Activated CD4-positive, alpha-beta memory T cell treated with anti-CD3 and anti-CD28 coated beads, Interleukin-2, amount 10 ng/mL, durations not matched to agents 7 days and 5 days (primary cell): ENCODE measurements at places on chromosomes 3 and 15. TPM values are rescaled to one million over a fixed set of nuclear protein-coding genes. Genes with fewer than 3 reads are reported as not detected.
A peak's percentile ranks its signal among the peaks of the same experiment; 100 is the strongest.

- no peaks in the 10 kb centered on the region for H3K4me1 ChIP-seq
- H3K27me3 ChIP-seq, result peaks cover 39% of the 10 kb centered on the region
- no peak overlapping the region for H3K4me3 ChIP-seq
- no peak overlapping the region for H3K27ac ChIP-seq
- no peaks in the 10 kb centered on the region for H3K36me3 ChIP-seq
These were observed 189.0 kb upstream of the HES1 start for GRCh38 chr3:193946945-193947344.

Gene GPR176
- 0.08 TPM for total RNA-seq

Gene WDR53
- 29.3 TPM for total RNA-seq

Gene BTLA
- 45.7 TPM for total RNA-seq

DNA sequence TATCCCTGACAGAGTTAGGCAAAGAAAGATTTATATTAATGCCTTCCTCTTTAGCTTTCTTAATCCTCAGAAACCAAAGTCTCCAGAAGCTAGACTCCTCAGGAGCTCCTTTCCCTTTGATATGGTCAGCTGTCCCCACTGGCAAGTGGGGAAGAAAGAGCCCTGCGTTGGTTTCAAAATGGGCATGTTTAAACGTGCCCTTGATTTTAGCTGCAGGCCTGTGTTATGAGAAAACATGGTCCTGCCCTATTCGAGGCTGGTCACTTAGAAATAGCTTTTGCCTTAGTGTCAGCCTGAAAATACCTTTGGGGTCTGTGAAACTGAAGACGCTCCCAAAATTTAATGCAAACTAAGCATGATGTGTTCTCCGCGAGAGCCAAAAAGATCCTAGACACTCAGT is 135.5 kb upstream of the RARB start:
- DNase-seq, result no peak
- no peaks in the 10 kb centered on the region for H3K27me3 ChIP-seq
- H3K4me3 ChIP-seq, result no peak overlapping the region
- no peak overlapping the region for H3K27ac ChIP-seq

DNA sequence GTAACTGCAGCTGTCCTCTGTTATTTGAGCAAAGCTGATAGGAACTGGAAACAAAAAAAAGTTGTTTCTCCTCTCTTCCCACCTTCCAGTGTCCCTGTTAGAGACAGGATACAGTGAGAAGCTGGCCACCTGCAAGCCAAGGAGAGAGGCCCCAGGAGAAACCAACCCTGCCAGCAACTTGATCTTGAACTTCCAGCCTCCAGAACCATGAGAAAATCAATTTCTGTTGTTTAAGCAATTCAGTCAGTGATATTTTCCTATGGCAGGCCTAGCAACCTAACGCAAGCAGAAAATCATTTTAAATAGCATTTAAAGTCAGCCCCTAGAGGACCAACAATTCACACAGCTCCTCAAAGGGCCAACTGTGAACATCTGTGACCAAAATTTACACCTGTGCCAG is 291.3 kb downstream of the OXSM start:
- no peaks in the 10 kb centered on the region for H3K36me3 ChIP-seq
- no peak overlapping the region for H3K4me3 ChIP-seq
- H3K4me1 ChIP-seq, result no peaks in the 10 kb centered on the region
- H3K27me3 ChIP-seq, result no peaks in the 10 kb centered on the region

DNA sequence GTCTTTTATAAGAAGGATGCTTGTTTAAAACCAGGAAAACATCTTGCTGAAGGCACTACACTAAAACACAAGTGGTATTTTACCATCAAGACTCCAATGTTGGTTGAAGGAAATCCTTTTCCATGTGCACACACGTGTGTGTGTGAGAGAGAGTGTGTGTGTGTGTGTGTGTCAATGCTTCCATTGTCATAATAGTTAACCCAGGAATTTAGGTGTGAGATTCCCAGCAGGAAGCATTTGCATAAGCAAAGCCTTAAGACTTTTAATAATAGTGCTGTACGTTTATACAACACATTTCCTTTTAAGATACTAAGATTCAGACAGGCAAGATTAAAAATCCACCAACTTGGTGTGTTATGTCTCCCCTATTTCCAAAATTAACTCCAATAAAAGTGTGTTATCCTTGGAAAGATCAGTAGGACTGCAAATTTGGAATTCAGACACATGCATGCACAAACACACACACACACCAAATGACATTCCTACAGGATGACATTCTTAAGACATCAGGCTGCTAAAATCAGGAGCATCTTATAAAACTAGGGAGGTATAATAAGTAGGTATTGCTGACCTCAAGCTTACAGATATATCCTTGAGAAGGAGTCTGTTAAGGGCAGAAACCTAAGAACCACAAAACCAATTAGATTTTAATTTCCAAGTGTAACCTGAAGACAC is 18.3 kb downstream of the LMCD1 start:
- no peak overlapping the region for H3K4me3 ChIP-seq
- H3K4me1 ChIP-seq, result peaks cover 19% of the 10 kb centered on the region
- H3K36me3 ChIP-seq, result peaks cover 3% of the 10 kb centered on the region
- H3K27ac ChIP-seq, result no peak overlapping the region

Gene CD80
- 29.5 TPM for total RNA-seq

Gene EPHB3
- total RNA-seq, result 0.71 TPM

GRCh38 chr3:30449290-30449632 is 157.1 kb upstream of the TGFBR2 start:
- H3K4me3 ChIP-seq, result no peak overlapping the region
- H3K27me3 ChIP-seq, result no peaks in the 10 kb centered on the region
- no peak for DNase-seq
- H3K36me3 ChIP-seq, result no peaks in the 10 kb centered on the region
- no peaks in the 10 kb centered on the region for H3K4me1 ChIP-seq

DNA sequence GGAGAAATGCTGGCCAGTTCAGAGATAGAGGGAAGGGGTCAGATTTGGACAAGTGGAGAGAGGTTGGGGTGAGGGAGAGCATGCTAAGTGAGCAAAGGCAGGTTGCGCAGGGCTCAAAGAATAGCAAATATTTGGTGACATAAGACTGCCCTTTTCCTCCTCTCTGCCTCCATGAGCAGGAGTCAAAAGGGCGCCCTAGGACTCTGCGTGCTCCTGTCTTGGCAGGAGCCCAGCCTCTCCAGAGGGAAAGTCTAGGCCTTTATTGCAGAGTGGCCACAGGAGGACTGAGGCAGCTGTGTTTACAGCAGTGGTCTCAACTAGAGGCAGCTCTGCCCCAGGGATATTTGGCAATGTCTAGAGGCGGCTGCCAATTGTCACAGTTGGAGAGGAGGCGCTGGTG is 165.6 kb downstream of the FAM43A start:
- no peak overlapping the region for H3K27ac ChIP-seq
- no peaks in the 10 kb centered on the region for H3K36me3 ChIP-seq
- H3K4me1 ChIP-seq, result no peaks in the 10 kb centered on the region
- no peaks in the 10 kb centered on the region for H3K27me3 ChIP-seq

DNA sequence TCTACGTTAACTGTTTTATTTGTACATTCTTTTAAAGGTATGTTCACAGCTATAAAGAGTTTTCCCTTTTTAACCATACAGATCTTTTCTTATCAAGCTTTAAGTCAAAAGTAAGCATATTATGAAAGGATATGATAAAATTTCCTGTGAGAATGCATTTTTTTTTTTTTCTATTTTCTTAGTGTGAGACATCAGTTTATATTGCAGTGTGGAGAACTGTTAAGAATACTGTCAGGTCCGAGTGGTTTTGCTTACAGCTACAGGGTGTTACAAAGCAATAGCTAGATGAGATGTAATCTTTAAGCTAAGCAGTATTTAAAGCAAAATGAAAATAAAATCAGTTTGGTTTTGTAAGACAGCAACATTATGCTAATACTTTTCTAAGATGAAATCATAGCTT is 133.2 kb downstream of the SLC25A26 start:
- H3K4me1 ChIP-seq, result peaks cover 29% of the 10 kb centered on the region
- no peak overlapping the region for H3K4me3 ChIP-seq
- no peak overlapping the region for H3K27ac ChIP-seq

- no peak overlapping the region for H3K4me3 ChIP-seq
- H3K4me1 ChIP-seq, result no peaks in the 10 kb centered on the region
- H3K27ac ChIP-seq, result no peak overlapping the region
- no peaks in the 10 kb centered on the region for H3K36me3 ChIP-seq
- DNase-seq, result no peak
- H3K27me3 ChIP-seq, result no peaks in the 10 kb centered on the region
These were observed 266.5 kb upstream of the LRTM1 start for GRCh38 chr3:55194376-55194775.

DNA sequence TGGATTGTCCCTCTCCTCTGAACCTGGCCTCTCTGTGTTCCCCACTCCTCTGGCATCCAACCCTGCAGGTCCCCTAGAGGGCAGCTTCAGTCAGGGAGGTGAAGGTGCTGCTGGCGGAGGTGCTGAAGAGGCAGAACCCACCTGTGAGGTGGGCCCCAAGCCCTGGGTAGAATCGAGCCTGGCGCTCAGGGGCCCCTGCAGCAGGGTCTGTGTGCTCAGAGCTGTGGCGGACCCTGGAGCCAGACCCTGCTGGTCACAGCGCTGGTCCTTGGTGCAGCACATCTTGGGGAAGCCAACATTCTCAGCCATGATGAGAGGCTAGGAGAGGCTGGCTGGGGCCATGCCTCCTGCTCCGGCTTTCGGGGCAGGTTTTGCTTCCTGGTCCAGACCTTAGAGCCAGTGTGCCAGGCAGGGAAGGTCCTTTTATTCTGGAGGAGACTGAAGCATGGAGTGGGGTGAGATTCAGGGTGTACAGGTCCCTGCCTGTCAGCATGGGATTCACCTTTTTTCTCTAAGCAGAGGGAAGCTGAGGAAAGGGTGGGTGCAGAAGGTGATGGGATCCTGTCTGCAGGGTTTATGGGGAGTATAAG is 54.7 kb upstream of the TAMM41 start:
- H3K27ac ChIP-seq, result no peak overlapping the region
- no peak overlapping the region for H3K4me3 ChIP-seq
- no peaks in the 10 kb centered on the region for H3K36me3 ChIP-seq
- H3K27me3 ChIP-seq, result peaks cover 1% of the 10 kb centered on the region
- DNase-seq, result no peak

Gene ROPN1
- not detected for total RNA-seq

Gene CALML4
- total RNA-seq, result 12.9 TPM

GRCh38 chr3:195133462-195133861 is 137.5 kb downstream of the XXYLT1 start:
- H3K4me1 ChIP-seq, result peaks cover 37% of the 10 kb centered on the region
- peak overlapping the region; percentile 13 for H3K27ac ChIP-seq
- no peak overlapping the region for H3K4me3 ChIP-seq
- H3K27me3 ChIP-seq, result no peaks in the 10 kb centered on the region
- DNase-seq, result peak; percentile 70

Gene GP9
- total RNA-seq, result not detected

DNA sequence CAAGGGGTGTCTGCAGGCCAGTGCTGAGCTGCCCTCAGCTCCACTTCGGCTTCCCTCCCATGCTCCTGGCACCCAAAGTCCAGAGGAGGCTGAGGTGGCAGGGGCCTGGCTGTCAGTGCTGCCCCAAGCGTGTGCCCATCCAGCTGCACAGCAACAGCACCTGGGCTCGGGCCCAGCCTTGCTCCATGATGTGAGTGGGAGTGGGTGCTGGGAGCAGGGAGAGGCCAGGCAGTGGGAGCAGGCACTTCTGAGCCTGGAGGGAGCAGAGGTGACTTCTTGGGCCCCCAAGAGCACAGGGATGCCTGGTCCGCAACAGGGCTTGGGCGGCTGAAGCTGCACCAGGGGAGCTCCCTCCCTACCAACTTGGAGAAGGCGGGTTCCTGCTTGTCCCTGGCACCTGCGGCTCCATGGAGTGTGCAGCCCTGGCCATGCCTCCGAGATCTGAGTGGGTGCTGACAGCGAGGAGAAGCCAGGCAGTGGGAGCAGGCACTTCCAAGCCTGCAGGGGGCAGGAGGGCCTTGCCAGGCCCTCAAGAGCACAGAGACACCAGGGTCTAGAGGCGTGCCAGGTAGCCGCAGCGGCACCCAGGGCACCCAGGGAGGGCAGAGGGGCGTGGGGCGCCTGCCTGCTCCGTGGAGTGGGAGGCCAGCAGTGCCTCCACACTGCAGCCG is 366.7 kb upstream of the SGO1 start:
- H3K27ac ChIP-seq, result no peak overlapping the region
- no peaks in the 10 kb centered on the region for H3K4me1 ChIP-seq
- H3K27me3 ChIP-seq, result no peaks in the 10 kb centered on the region
- DNase-seq, result no peak
- H3K4me3 ChIP-seq, result no peak overlapping the region
- H3K36me3 ChIP-seq, result no peaks in the 10 kb centered on the region

Gene SUSD5
- not detected for total RNA-seq

DNA sequence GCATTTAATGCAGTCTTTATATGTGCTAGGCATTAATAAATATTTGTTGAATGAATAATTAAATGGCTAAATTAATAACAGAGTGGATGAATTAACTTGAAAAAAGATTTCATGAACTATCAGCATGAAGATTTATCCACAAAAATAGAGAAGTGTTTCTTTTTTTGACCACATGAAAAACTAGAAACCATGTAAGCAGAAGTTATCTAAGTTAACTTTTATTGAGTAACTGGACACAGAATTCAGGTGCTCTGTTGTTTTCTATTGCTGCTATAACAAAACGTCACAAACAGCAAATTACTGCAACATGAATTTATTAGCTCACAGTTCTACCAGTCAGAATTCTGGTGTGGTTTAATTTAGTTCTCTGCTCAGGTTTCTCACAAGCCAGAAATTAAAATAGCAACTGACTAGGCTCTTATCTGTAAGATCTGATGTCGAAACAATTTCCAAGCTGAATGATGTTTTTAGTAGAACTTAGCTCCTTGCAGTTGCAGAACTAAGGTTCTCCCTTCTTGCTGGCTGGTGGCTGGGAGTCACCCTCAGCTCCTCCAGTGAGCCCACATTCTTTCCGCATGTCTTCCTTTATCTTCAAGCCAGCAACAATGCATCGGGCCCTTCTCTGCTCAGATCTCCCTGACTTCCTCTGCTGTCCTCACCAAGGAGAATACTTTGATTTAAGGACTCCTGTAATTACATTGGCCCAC is 810.2 kb upstream of the ALCAM start:
- H3K27me3 ChIP-seq, result no peaks in the 10 kb centered on the region
- DNase-seq, result no peak
- no peaks in the 10 kb centered on the region for H3K36me3 ChIP-seq
- H3K4me3 ChIP-seq, result no peak overlapping the region

Gene CASR
- total RNA-seq, result 0.10 TPM

DNA sequence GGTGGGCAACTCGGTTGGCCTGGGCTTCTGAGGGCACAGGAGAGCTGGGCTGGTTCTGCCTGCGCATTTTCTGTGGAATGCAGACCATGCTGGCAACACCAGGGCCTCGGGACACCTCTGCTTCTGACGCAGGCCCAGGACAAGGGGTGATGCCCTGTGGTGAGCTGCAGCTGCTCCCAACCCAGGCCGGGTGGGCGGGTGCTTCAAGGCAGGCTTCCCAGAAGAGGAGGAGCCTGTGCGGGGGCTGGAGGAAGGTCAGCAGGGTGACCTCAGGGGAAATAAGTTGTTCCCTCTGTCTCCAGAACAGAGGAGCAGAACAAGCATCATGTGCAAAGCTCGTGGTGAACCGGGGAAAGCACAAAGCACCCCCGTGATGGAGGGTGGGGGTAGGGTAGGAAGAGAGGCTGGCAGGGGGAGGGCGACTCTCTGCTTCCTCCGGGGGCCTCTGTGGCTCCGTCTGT is 11.0 kb upstream of the PLXNA1 start:
- no peak overlapping the region for H3K4me3 ChIP-seq
- peaks cover 12% of the 10 kb centered on the region for H3K27me3 ChIP-seq
- H3K36me3 ChIP-seq, result no peaks in the 10 kb centered on the region
